AG09309 (cell line): ENCODE measurements at places on chromosomes 1 and 21.

DNA sequence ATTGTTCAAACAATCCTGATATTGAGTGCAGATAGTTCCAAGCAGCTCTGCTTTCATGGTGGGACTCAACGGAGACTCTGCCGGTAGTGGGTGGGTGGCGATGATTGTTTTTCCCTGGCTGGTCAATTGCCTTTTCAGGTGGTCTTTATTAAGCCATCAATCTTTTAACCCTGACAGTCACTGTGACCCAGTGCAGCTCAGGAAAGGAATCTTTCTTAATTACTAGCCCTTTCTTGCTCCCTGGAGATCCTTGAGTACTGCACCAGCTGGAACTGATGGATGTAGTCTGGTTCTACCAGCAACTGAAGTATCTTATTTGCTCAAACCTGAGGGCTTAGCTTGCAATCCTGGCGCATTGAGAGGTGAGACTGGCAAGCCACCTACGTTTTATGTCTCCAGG is 196.4 kb downstream of the PLPP3 start:
- DNase-seq: no peak

DNA sequence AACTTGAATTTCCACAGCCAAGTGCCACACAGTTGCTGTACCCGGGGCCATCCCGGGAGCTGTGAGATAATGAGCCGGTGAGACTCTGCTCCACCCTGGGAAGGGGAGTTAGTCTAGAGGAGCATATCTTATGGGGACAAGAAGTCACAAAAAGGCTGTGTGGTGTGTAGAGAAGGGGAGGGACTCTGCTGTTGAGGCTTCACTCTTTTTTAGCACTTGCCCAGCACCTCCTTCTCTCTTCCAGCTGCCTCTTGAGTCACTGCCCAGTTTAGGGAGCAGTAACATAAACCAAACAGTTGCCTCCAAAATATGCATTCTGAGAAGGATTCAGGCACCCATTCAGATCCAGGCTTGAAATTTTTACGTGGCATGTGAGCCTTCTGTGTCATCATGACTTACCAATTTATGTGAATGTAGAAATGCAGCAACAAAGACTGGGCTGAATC is 744 bp upstream of the WDR26 start:
- DNase-seq: peak; percentile 60

DNA sequence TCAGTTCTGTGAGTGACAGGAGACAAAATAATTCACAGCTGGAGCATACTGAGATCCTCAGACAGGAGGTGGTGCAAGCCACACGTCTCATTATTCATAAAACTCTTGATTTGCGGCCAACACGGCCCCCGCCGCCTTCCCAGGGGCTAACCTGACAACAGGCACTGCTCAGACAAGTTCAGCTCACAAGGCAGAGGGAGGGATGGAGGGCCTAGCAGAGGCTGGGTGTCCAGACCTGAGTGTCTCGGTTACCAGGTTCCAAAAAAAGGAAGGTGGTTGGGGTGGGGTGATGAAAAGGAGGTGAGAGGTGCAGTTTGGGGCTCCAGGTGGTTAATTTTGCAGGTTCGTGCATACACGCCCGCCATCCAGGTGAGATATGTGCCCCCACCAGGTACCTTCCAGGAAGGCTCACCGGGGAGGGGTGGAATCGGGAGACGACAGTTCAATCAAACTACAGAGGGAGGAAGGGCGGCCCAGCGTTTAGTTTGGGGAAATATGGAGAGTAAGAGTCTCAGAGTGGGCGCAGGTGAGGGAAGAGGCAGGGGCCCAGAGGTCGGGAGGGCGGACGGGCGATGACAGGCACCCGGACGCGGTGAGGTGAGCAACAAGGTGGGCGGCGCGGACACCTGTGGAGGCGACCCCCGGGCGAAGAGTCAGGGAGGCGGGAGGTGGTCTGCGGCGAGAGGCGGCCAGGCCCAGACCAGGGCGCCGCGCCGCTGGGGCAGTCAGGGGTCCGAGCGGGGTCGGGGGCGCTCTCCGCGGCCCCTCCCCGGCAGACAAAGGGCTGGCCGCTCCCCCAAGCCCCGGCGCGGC is 629 bp downstream of the CTNNBIP1 start:
- no peak for DNase-seq

GRCh38 chr1:205350124-205350523 is 6.6 kb downstream of the KLHDC8A start:
- no peak for DNase-seq

DNA sequence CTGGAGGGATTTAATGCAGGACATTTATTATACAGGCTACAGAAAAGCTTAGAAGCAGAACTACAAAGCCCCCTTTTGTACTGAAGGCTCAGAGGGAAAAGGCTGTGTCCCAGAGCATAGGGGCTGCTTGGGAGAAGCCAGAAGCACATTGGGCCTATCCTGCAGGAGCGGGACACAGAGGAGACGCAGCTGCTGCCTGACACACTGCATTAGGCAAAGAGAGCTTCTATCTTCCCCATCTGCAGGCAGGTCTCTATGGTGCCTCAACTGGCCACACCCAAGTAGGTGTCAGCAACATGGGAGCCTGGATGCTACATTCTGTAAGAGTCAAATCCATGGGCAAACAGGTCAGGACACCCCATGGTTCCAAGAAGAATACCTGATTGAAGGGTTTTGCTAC is 595.9 kb downstream of the AJAP1 start:
- no peak for DNase-seq

- no peak for DNase-seq
These were observed 76.6 kb downstream of the LMX1A start for GRCh38 chr1:165279882-165280281.

DNA sequence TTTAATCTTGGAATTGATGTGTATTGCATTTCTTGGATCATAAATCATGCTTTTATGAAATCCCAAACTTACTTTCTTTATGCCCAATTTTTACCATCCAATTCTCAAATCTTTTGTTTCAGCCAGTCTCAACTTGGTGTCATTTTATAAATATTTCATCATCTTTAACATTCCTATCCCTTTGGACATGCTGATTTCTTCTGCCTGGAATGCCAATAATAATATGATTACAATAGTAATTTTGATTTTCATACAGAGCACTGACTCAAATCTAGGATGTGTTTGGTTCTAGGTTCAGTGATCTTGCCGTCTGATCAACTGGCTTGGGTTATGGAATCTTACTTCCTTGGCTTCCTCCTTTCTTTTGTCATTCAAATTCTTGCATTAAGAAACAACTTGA is 12.8 kb downstream of the RRP15 start:
- DNase-seq: no peak

GRCh38 chr21:18499761-18500376 is 96.3 kb upstream of the TMPRSS15 start:
- no peak for DNase-seq

DNA sequence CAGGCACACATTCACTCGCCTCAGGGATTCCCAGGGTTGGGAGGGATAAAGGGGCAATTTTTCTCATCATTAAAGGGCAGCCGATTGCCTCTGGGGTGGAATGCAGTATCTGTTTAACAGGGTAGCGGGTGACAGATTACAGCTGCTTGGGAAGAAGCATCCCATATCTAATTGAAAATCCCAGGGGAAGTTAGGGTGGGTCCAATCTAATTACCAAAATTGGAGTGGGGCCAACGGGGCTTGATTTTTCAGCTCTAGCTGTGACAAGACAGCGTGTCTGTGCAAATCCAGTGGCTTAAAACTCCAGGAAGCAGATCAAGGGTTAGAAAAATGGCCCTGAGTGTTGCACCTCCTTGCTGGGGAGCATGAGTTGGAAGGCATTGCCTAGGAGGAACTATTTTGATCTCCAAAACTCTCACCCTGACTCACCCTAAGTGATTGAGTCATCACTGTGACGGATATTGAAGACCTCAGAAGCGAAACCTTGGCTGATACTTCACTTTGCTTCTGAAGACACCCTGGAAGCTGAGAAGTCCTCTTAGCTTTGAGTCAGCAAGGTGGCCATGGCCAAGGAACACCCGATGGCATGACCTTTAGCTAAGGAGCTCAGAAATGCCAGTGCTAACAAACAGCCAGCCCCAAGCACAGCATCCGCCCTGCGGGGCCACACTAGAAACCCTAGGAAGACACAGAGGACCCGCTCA is 46.0 kb downstream of the GRHL3 start:
- DNase-seq: peak; percentile 69

GRCh38 chr1:110876748-110877341 is 3.9 kb downstream of the CD53 start:
- DNase-seq: no peak

DNA sequence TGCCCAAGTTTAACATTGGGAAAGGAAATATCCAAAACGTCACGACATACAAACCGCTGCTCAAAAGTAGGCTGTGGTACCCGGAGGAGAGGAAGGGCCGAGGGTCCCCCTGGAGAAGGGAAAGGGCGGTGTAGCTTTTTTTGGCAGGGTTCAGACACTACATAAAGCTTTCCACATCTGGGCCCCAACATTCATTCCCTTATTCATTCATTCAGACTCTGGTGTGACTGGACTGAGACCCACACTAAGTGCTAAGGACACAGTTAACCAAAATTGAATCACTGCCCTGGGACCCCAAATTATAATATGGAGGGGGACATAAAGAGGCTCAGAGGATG is 10.3 kb upstream of the COL8A2 start:
- DNase-seq: no peak

DNA sequence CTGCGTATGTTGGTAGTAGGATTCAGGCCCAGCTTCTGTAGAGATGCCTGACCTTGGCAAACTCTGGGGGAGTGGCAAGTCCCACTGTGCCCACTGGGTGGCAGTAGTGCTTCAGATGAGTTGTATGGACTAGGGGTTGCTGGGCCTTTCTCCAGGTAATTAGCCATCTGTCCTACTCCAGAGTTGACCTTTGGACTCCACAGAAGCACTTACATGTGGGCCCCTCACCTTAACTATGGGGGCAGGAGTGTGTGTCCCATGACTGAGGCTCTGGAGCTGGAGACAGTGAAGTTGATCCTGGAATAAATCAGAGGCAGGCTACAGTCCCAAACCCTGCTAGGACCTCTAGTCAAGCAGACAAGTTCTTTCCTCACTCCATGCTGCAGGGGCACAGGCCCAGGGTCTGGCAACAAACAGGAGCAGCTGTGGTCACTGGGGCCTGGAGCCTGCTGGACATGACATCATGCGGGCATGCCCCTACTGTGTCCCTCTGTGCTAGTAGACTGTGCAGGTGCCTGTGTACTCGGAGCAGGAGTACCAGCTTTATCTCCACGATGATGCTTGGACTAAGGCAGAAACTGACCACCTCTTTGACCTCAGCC is 4.6 kb downstream of the DMAP1 start:
- DNase-seq: no peak

GRCh38 chr21:35796844-35797243 is 263.5 kb downstream of the SETD4 start:
- no peak for DNase-seq

- DNase-seq: no peak
These were observed 12.0 kb upstream of the GIPC2 start for GRCh38 chr1:78033797-78034172.

DNA sequence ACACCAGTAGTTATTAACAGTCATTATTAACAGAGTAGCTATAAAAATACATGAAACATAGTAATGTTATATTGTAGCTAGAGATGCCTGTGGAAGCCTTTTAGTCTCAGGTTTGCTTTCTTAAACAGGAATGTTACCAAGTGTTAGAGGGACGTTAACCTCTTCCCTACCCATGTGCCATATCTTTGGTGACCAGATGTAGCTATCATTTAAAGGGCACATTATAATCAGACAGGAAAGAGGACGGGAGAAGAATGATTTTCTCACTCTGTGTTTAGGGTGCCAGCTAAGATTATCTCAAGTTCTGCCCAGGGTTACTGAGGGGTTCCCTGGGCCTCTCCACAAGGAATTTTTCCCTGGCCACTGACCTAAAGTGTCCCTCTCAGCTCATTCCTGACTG is 20.9 kb upstream of the UBL4B start:
- DNase-seq: no peak

DNA sequence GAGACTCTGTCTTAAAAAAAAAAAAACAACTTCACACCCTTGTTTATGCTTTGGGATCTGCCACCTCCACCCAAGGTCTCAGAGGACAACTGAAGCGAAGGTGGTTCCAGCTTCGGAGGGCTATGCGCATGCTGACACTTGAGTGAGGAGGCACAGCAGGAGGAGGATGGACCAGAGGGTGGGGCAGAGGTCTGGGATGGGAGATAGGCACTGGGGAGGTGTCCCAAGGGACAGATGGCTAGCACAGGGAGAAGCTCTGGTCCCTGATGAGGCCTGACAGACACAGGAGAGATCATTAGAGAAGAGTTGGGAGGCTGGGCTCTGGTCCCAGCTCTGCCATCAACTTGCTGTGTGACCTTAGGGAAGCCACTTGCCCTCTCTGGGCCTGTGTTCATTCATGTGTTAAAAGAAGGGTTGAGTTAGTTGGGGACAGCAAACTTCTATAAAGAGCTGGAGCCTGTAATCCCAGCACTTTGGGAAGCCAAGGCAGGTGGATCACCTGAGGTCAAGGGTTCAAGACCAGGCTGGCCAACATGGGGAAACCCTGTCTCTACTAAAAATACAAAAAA is 16.8 kb downstream of the E2F2 start:
- no peak for DNase-seq

DNA sequence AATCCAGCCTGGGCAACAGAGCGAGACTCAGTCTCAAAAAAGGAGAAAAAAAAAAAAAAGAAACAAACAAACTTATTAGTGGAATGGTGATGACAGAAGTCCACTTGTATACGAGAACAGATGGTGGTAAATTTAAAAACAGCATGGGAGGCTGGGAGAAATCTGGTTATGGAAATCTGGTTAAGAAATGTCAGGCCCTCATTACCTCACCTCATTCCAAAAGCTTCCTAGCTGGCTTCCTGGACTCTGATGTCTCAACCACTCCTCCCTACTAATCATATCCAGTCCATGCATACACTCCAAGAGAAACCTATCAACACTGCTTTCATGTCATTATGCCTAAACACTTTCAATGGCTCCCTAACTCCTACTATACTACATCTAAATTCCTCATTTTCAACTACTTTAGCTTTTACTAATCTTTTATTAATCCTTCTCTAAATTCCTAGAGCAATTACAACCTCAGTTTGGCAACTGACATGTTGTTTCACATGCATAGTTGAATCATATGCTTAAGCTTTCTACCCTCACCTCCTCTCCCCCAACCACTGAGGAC is 52.9 kb downstream of the FOXJ3 start:
- DNase-seq: peak; percentile 71

DNA sequence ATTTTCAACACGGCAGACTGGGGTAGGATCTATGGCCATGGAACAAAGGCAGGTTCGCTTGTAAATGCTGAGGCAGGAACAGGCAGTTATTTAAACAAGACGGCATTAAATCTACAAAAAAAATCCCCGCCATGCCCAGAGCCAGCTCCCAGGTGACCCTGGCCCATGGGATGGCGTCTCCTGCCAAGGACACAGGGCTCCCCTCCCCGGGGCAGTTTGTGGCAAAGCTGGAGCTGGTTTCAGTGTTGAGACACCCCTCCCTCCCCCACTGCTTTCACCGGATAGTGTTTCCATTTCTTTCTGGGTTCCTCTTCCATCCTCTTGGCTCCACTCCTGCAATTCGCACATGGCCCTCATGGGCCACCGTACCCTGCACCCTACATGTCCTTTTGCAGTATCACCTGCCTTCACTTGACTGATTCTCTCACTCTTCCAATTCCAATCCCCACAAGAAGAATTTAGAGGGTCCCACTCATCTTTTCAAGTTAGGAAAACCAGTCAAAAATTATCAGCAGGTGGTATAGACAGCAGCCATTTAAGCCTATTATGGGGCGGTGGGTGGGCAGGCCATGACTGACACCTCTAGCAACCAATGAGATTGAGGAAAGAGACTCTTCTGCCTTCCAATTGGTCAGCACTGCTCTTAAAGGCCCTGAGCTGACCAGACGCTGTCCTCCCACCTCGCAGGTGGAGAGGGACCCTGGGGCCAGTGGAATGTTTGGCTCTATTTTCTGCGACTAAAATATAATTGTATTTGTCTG is 52.0 kb downstream of the OLIG1 start:
- no peak for DNase-seq

- DNase-seq: no peak
These were observed 207.5 kb downstream of the PCP4 start for GRCh38 chr21:40074710-40075109.

GRCh38 chr1:22853651-22854185 is 118.9 kb downstream of the LACTBL1 start:
- no peak for DNase-seq
